ENCODE measurements at places on chromosomes 1 and 21.

DNA sequence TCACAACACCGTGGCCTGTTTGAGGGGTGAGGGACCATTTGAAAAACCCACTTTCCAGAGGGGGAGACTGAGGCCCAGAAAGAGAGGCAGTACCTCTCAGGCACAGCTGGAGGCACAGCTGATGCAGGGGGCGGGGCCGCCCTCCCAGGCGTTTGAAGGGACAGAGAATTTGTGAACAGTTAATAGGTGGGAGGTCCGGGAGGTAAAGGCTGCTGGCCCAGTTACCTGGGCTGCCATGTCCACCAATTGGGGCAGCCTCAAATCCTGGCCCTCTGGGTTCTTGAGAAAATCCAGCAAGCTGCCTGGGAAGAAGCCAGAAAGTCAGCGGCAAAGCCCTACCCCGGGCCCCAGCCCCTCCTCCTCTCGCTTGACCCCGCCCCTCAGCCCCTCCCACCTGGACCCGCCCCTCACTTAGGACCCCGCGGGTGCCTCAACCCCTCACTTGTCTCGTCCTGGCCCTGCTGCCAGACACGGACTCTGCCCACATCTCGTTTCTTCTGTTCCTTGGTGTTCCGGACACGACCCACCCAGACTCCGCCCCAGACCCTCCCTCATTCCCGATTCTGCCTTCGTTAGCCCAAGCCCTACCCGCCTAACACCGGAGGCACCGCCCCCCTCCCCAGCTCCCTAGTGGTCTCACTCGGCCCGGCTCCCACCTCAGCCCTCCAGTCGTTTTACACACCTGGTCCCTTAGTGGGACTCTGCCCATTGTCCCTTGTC is 10.8 kb upstream of the AHDC1 start:
- no peak for DNase-seq

DNA sequence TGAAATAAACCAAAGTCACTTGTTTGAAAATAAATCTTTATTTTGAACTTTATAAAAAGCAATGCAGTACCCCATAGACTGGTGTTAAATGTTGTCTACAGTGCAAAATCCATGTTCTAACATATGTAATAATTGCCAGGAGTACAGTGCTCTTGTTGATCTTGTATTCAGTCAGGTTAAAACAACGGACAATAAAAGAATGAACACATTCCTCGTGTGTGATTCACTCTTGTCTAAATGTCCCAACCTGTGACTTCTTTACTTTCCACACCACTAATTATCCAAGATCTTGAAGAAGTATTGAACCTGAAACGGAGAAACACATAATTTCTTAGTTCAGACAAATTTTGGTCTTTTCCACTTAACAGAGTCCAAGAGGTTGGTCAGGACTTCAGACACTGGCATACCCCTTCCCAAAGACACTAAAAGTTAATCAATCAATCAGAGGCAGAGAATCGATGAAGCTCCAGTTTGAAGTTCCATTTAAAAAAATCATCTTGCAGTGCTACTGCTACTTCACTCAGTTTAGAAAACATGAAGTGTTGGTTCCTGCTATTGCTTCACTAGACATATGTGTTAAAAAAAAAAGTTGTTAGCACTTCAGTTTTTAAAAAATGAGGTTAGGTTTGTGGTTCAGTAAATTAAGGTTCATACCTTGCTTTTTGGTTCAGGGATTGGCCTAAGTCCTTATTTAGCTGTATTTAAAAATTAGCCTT is 26.2 kb downstream of the ATP1B1 start:
- no peak for DNase-seq

GRCh38 chr1:204079608-204079999 is 6.7 kb downstream of the SOX13 start:
- no peak for DNase-seq

GRCh38 chr1:94629259-94630181 is 88.0 kb upstream of the F3 start:
- DNase-seq, result no peak

DNA sequence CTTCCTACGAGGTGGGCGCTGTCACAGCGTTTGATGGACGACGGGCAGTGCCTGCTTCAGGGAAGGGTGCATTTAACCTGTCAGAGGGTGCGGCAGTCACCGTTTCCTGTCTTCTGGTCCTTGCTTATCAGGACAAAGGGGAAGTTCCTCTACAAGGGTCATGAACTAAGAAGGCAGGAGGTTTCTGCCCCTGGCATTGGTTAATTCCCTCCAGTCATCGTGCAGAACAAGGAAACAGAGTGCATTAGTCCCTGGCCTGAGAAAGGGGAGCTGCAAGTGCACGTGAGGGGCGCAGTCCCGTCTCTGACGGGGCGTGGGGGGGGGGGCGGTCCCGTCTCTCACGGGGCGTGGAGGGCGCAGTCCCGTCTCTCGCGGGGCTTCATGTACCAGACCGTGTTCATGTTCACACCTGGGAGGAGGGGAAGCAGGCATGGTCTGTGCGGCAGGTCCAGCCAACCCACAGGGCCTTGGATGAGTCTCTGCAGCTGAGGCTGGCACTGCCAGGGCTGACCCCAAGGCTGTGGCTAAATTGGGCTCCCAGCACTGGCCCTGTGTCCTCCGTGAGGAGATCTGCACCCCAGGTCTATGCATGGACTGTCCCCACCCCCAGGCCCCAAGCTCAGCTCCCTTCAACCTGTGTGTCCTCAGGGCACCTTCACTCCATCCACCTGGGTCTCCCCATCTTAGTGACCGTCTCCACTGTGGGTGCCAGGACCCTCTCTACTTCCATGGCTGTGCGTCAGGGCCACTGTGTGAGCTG is 89.2 kb upstream of the COL6A1 start:
- DNase-seq, result no peak

GRCh38 chr1:212162635-212163034 is 122.6 kb upstream of the PPP2R5A start:
- no peak for DNase-seq

- DNase-seq, result no peak
Measured at GRCh38 chr1:109621379-109622136, 1.9 kb downstream of the AMPD2 start.

- DNase-seq, result no peak
Measured at GRCh38 chr1:220572416-220572815, 44.5 kb downstream of the MARK1 start.

GRCh38 chr1:48016515-48016914 is 19.3 kb upstream of the TRABD2B start:
- DNase-seq, result no peak

DNA sequence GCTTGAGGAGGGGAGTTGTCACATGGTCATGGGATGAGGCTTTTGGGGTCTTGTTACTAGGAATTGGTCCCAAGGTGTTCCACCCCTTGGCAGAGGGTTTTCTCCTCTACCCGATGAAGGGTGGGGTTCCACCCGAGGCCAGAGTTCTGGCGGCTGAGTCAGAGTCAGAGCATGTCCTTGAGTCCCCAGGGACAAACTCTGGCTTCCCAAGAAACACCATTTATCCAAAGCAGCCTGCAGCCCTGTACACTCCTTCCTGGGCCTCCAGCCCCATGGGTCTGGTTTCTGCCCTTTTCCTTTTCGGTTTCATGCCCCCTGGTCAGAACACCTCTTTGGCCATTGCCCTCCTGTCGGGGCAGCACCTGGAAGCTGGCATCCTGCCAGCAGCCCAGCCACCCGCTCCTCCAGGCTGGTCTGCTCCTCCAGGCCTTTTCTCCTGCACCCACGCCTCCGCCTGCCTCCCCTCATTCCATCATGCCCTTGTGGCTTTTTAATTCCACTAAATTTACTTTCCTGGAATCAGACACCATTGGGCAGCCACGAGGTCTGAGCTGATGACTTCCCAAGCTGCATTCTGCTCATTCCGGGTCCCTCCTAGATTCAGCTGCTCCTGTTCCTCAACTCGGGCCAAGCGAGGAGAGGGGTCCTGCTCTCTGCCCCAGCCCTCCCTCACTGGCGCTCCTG is 301.7 kb upstream of the VAMP3 start:
- DNase-seq, result no peak

GRCh38 chr1:87197156-87197555 is 131.5 kb upstream of the LMO4 start:
- no peak for DNase-seq

DNA sequence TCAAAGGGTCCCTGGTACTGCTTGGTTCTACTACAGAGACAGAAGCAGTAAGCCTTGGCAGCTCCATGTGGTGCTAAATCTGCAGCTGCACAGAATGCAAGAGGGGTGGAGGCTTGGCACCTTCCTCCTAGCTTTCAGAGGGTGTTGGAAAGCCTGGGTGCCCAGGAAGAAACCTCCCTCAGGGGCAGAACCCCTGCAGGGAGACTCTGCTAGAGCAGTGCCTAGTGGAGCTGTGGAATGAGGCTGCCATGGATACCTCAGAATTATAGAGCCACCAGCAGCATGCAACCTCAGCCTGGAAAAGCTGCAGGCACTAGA is 76.2 kb upstream of the TLR5 start:
- no peak for DNase-seq

GRCh38 chr21:15552914-15553494 is 176.8 kb upstream of the USP25 start:
- no peak for DNase-seq

GRCh38 chr1:179021873-179022272 is 3.8 kb upstream of the FAM20B start:
- DNase-seq, result no peak

GRCh38 chr1:109041621-109042468 is at the start of gene WDR47:
TSS of gene WDR47 (minus strand) at chr1:109042102. CDS start at chr1:109023512, 18,590 bp downstream.
- peak; percentile 90 for DNase-seq

DNA sequence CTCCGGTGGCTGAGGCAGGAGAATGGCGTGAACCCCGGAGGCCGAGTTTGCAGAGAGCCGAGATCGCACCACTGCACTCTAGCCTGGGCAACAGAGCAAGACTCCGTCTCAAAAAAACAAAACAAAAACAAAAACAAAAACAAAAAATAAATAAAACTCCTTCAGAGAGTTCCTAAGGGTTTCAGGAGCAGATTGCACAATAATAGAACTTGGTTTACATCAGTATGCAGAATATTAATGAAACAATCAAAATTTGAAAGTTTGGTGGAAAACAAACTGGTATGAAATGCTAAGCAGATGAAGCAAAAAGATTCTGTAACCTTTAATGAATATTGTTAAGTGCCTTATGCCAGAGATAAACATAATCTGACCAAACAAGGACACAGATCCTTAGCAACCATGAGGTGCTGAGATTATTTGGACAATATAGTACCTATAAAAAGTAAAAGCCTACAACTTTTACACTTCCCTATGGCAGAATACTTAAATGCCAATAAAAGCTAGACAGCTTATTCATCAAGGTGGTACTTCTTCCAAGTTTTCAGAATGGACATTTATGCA is 41.2 kb downstream of the SLC25A24 start:
- DNase-seq, result no peak

- DNase-seq, result no peak
Measured at GRCh38 chr1:201501144-201501543, 5.8 kb downstream of the CSRP1 start.

DNA sequence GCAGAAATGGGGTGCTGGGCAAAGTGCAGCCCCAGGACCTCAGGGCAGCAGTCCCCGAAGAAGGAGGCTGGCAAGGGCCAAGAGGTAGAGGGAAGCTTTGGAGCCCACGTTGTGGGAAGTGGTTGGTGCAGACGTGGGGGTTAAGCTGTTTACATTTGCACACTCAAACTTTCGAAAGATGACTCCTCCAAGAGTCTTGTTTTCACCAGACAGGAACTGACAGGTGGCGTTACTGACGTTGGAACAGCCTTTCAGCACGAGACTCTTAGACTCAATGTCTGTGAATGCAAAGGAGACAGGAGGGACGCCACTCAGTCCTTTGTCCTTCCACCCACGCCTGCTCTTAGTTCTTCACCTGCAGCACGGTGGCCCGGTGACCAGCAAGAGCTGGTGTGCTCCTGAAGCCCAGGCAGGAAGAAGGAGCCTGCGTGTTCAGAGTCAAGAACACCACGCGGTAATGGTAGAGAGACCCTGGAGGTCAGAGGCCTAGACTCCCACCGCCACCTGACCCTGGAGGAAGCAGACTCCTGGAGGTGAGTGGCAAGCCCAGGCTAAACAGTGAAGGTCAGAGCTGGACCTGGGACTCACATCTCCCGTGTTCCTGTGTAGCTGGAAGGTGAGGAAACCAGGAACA is 15.9 kb downstream of the LYPD8 start:
- DNase-seq, result no peak

DNA sequence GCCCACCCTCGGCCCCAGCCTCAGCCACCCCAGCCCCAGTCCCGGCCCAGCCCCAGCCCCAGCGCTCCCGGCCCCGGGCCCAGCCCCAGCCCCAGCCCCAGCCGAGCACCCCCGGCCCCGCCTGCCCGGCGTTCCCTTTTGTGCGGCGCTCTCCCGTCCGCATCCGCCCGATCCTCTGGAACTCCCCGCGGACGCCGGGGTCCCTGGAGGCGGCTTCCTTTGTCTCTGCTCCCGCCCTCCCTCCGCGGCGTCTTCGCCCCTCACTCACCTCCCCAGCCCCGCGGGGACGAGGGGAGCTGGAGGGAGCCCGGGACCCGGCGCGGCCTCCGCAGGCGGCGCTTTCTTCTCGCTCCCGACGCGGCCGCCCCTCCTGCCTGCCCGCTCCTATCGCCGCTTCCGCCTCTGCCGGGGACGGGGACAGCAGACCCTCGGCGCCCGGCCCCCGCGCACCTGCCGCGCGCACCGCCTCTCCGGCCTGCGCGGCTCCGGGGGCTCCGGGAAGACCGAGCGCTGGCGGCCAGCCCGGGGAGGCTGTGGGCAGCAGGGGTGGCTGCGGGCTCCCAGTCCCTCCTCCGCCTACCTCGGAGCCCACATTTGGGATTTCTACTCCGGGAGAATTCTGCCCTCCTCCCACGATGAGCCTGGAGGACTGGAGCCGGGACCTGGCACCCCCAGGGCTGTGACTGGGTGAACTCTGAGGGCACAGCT is 14.0 kb downstream of the AGRN start:
- no peak for DNase-seq

- no peak for DNase-seq
Measured at GRCh38 chr1:84062496-84062895, 63.6 kb upstream of the TTLL7 start.

- DNase-seq, result no peak
Measured at GRCh38 chr1:212752934-212753497, 38.6 kb downstream of the NSL1 start.

DNA sequence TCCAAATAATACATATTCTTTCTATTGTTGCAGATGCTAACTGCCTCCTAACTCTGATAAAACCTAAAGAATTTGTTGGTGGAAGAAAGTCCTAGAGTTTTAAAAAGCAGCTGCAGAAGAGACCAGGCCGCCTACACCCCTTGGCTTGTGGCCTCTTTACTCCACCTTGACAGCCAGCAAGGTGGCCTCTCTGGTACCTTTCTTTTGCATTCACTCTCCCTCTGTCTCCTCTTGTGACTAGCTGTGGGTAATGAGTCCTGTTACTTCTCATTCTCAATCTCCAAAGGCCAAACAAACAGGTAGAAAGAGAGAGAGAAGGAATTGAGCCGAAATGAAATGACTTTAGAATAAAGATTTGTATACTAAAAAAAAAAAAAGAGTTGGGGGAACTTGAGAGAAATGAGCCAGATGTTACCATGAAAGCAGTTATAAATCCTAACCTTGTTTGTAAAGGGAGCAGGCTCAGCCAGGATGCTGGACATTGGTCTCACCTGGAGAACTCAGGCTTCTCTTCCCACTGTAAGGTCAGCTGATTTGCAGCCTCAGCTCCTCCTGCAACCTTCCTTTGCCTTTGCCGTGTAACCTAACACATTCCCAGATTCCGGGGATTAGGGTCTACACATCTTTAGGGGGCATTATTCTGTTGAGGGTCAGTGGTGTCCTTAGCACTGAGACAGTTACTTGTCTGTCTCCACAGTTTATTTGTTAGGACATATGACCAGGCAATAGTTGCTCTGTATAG is 164.1 kb upstream of the IRF2BP2 start:
- DNase-seq, result no peak

GRCh38 chr1:56456435-56457101 is 122.8 kb downstream of the PLPP3 start:
- no peak for DNase-seq

GRCh38 chr1:229759037-229759435 is 133.0 kb downstream of the URB2 start:
- no peak for DNase-seq

- no peak for DNase-seq
Measured at GRCh38 chr1:228104526-228105269, 1.6 kb upstream of the C1orf35 start.

Measured in stimulated activated CD4-positive, alpha-beta T cell treated with anti-CD3 and anti-CD28 coated beads, Interleukin-2, amount 100 ng/mL, for 48 hours (primary cell).